ENCODE measurements at places on chromosomes 16 and 17. TPM values are rescaled to one million over a fixed set of nuclear protein-coding genes. Genes with fewer than 3 reads are reported as not detected.

The NXPH3 gene
- 0.37 TPM for total RNA-seq

The DLX4 gene
- total RNA-seq: 3.3 TPM

The BEAN1 gene
- total RNA-seq: 3.3 TPM

The RHBDF2 gene
- 68.3 TPM for total RNA-seq

The IL17C gene
- total RNA-seq: not detected

The UNKL gene
- total RNA-seq: 23.4 TPM

The TMEM100 gene
- not detected for total RNA-seq

The GLIS2 gene
- 32.1 TPM for total RNA-seq

The CES5A gene
- total RNA-seq: not detected

The FBXL16 gene
- total RNA-seq: 3.1 TPM

The NOXO1 gene
- 0.16 TPM for total RNA-seq

The DNAH17 gene
- 1.3 TPM for total RNA-seq

The KRTAP16-1 gene
- total RNA-seq: not detected

The AURKB gene
- 159 TPM for total RNA-seq

The NEUROD2 gene
- not detected for total RNA-seq

The MLYCD gene
- total RNA-seq: 2.1 TPM

The DOC2A gene
- total RNA-seq: 3.3 TPM

The TNP2 gene
- total RNA-seq: not detected

The HP gene
- not detected for total RNA-seq

The OR1A1 gene
- total RNA-seq: not detected

The CD300E gene
- not detected for total RNA-seq

The KRTAP9-2 gene
- not detected for total RNA-seq

The CCL17 gene
- total RNA-seq: not detected

The GJC1 gene
- total RNA-seq: 31.8 TPM

The FSCN2 gene
- 1.1 TPM for total RNA-seq

The SLC47A1 gene
- 22.7 TPM for total RNA-seq

The ESRP2 gene
- 0.08 TPM for total RNA-seq

The TEX14 gene
- 0.06 TPM for total RNA-seq

The C16orf78 gene
- total RNA-seq: not detected

The SLC4A1 gene
- not detected for total RNA-seq

The TBC1D3H gene
- not detected for total RNA-seq

The CCNF gene
- total RNA-seq: 23.0 TPM

The PRSS53 gene
- total RNA-seq: 1.1 TPM

The TEKT1 gene
- total RNA-seq: 0.12 TPM

The SGCA gene
- not detected for total RNA-seq

The PLA2G10 gene
- not detected for total RNA-seq

The TEKT5 gene
- not detected for total RNA-seq

The NOD2 gene
- not detected for total RNA-seq

The KRT32 gene
- not detected for total RNA-seq

The CFAP97D1 gene
- total RNA-seq: 0.07 TPM

The AKTIP gene
- total RNA-seq: 21.3 TPM

The UMOD gene
- total RNA-seq: not detected

The KRT12 gene
- total RNA-seq: not detected

The NAGS gene
- 1.1 TPM for total RNA-seq

The GPR179 gene
- total RNA-seq: 0.05 TPM

The CRISPLD2 gene
- 3.0 TPM for total RNA-seq

The ZSCAN10 gene
- total RNA-seq: not detected

The KRTAP4-5 gene
- total RNA-seq: not detected

The ITGB4 gene
- 55.6 TPM for total RNA-seq

Measured in A549 treated with RU486 at 1 μM for 4 hours (cell line).